Stimulated activated CD4-positive, alpha-beta T cell treated with anti-CD3 and anti-CD28 coated beads, Interleukin-1b, Interleukin-23, amount 100 ng/mL, for 24 hours (primary cell): ENCODE measurements at places on chromosomes 5 and 9.

DNA sequence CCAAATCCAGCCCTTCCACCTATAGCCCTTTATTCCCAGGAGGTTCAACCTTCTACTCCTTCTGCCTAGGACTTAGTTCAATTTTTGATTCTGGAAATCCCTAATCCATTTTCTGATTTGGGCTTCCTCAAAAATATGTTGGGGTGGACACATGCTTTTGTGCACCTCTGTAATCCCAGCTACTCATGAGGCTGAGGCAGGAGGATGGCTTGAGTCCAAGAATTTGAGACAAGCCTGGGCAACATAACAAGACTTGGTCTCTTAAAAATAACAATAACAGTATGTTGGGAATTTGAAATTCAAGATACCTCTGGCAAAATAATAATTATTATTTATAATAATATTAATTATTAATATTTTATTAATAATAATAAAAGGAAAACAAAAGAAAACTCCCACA, 188.7 kb upstream of the TLE4 start:
- no peak for DNase-seq

DNA sequence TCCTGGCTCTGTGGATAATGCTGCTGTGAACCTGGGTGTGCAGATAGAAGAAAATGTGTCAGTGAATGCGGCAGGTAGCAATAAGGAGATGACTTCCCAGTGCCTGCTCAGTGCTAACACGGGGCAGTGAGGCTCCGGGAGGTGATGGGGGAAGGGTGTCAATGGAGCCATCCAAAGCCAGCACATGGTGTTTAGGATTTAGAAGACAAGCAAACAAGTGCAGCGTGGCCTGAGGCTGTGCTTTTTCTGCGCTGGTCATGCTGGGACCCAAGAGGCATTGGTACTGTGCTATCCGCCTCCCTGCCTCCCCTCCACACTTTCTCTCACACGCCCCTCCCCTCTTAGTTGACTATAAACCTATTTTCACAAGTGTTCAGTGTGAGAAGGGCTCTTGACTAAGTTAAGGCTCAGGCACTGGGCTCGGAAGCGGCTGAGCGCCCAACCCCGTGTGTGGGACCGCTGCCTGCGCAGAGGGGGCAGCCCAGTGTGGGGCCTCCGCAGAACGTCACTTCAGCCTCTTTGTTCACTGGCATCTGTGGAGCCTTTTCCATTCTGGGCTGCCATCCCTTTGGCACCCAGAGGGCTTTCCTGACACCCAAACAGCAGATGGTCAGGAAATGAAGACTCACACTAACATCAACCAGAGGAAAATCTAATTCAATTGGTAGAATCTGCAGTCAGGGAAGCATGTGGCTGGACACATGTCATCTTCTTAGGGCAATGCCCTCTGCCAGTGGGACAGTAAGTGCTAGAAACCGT, 21.8 kb upstream of the NINJ1 start:
- DNase-seq, result no peak

DNA sequence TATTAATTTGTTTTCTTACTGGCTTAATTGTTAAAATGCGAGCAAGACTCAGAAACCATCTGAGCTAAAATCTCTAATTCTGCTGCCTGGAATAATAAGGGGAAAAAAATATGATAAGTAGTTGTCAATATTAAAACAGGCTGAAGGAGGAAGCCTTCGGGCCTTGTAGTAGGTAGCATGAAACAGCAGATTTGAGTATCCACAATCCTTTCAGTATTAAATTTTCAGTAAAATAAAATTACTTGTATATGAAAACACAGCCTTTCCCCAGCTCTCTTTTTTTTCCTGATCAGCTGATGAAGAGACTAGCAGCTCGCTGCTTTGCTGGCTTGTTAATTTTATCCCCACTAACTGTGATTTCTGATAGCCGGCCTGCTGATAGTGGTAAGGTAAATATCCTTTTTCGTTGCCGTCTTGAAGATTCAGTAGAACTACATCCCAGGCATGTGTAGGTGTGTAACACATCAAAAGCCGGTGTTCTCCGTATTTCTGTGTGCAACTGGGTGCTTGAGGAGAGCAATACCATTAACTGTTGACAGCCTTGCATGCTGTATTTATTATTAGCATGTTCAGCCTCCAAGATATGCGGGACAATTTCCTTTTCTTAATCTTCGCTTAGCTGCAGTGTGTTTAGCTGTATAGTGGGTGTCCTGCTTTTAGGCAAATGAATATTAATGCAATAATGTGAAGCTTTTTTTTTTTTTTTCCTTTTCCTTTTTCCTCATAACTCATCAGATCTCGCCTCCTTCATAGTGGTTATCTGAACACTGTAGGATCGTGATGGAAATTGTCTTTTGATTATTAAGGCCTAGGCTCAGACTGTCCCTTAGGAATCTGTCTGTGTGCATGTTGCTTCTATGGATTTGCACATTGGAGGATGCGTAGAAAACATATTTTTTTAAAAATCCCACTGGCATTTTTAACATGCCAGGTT, 144.6 kb downstream of the SMARCA2 start:
- DNase-seq, result no peak

- DNase-seq, result no peak
Observed at GRCh38 chr5:51968756-51969155, 585.5 kb downstream of the ISL1 start.
